ENCODE measurements at places on chromosomes 2 and 18. TPM values are rescaled to one million over a fixed set of nuclear protein-coding genes. Genes with fewer than 3 reads are reported as not detected.

The UGT1A3 gene
- total RNA-seq = not detected

The UXS1 gene
- 57.3 TPM for total RNA-seq

The NOSTRIN gene
- not detected for total RNA-seq

The MAPRE3 gene
- 6.6 TPM for total RNA-seq

The KLHL29 gene
- 4.6 TPM for total RNA-seq

The CCDC85A gene
- 0.74 TPM for total RNA-seq

The IL36G gene
- 0.80 TPM for total RNA-seq

The SLC40A1 gene
- 5.6 TPM for total RNA-seq

- DNase-seq = no peak
These were observed 2.3 kb downstream of the IL18R1 start for GRCh38 chr2:102357937-102358336.

DNA sequence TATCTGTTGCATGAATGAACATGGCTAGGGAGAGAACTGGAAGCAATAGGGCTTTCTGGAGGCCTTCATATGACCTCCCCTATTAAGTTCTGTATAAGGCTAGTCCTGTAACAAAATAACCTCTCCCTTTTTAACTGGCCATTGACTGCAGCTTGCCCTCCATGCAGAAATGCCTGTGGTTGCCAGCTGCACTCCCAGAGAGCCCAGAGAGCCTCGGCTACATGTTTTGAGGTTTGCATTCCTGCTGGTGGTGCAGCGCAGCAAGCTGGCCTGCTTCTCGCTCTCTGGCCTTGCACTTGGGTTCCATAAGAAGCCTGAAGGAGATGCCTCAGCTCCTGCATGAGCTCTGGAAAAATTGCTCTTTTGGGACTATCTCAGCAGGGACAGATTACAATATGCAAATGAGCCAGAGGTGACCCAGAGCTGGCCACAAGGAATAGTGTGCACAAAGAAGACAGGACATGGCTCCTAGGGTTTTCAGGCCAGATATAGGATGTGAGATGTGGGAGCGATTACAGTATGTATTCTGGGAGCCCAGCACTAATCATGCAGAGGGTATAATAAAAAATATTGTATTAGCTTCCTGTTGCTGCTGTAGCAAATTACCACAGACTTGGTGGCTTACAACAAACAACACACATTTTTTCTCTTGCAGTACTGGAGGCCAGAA, 186.7 kb downstream of the INSIG2 start:
- DNase-seq = no peak

DNA sequence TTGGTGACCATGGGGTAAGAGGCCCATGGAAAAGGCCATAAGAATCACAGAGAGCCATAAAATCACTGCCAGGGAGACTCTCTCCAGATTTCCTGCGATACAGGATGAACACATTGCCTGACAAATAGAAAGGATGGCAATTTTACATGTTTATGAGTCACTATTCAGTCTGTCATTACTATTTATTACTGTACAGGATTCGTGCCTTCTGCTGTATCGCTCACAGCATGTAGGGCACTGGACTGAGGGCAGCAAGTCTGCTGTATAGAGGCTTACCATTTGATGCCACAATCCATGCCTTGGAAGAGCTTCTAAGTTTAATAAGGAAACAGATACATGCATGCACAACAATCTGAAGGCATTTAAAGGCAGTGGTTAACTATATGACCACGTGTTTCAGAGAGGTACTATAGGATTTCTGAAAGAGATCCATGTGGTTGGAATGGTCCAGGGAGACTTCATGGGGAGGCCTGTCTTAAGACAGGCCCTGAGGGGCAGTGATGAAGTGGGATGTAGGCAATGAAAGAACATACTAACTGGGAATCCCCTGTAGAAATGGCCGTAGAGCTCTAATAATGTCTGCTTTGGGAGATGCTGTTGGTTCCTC, 702.4 kb upstream of the RAB6C start:
- DNase-seq = no peak

GRCh38 chr18:76441668-76442412, 53.2 kb downstream of the ZNF516 start:
- no peak for DNase-seq

DNA sequence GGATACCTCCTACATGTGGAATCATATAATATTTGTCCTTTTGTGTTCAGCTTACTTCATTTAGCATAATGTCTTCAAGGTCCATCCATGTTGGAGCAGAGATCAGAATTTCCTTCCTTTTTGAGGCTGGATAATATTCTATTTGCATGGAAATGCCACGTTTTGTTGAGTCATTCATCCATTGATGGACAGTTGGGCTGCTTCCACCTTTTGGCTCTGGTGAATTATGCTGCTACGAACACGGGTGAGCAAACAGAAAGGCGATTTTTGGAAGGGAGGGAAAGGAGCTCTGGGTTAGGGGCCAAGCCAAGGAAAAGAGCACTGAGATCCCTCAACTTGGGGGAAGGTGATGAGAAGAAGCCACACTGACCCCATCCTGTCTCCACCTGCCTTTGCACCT, 260.5 kb downstream of the TNS1 start:
- no peak for DNase-seq

- peak; percentile 55 for DNase-seq
These were observed 25.8 kb upstream of the CABYR start for GRCh38 chr18:24112874-24113615.

- peak; percentile 12 for DNase-seq
These were observed 3.3 kb downstream of the TWSG1 start for GRCh38 chr18:9337873-9338272.

- DNase-seq = no peak
These were observed 81.5 kb upstream of the SLC66A3 start for GRCh38 chr2:11073776-11074175.

DNA sequence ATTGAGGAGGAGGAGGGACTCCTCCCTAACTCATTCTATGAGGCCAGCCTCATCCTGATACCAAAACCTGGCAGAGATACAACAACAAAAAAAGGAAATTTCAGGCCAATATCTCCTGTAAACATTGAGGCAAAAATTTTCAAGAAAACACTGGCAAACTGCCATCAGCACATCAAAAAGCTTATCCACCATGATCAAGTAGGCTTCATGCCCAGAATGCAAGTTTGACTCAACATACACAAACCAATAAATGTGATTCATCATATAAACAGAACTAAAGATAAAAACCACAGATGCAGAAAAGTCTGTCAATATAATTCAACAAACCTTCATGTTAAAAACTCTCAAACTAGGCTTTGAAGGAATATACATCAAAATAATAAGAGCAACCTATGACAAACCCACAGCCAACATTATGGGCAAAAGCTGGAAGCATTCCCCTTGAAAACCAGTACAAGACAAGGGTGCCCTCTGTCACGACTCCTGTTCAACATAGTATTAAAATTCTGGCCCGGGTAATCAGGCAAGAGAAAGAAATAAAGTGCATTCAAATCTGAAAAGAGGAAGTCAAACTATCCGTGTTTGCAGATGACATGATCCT, 1014.3 kb downstream of the CBLN2 start:
- DNase-seq = peak; percentile 28

GRCh38 chr2:111950236-111950635, 51.8 kb downstream of the MERTK start:
- no peak for DNase-seq

DNA sequence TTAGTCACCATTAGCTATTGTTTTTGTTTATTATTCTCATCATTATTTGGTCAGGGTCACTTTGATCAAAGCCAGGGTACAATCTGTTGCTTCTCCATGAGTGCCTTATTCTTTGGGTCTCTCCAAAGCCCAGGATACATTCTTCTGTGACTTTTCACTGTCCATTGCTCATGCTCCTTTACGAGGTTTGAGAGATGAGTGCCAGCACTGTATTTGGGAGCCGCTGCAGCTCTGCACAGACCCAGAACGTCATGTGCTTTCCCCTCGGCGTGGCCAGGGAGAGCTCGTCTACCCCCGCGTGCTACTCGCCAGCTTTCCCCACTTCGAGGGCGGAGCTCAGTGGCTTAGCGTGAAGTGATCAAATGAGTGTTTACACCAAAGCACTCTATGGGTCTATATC, 123.7 kb downstream of the COL6A3 start:
- DNase-seq = peak; percentile 38

GRCh38 chr2:204152616-204153015, 216.1 kb downstream of the ICOS start:
- DNase-seq = peak; percentile 14

DNA sequence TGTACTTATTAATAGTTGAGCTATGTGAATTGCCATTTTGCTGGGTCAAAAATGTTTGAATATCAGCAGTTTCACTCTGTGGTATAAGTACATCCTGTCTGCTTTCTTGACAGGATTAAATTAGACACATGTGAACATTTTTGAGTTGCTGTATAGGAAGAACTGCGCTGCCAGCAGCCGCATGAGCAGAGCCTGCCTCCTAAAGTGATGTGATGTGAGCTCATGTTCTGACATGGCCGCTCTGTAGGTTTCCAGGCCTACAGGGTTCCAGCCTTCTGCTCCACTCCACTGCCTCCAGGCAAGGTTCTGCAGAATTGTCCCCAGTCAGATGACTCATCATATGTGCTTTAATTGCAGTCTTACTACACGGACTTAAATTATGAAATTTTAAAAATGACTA, 119.7 kb upstream of the NFATC1 start:
- DNase-seq = no peak

GRCh38 chr2:109479804-109480203, 134.0 kb downstream of the SEPTIN10 start:
- no peak for DNase-seq

DNA sequence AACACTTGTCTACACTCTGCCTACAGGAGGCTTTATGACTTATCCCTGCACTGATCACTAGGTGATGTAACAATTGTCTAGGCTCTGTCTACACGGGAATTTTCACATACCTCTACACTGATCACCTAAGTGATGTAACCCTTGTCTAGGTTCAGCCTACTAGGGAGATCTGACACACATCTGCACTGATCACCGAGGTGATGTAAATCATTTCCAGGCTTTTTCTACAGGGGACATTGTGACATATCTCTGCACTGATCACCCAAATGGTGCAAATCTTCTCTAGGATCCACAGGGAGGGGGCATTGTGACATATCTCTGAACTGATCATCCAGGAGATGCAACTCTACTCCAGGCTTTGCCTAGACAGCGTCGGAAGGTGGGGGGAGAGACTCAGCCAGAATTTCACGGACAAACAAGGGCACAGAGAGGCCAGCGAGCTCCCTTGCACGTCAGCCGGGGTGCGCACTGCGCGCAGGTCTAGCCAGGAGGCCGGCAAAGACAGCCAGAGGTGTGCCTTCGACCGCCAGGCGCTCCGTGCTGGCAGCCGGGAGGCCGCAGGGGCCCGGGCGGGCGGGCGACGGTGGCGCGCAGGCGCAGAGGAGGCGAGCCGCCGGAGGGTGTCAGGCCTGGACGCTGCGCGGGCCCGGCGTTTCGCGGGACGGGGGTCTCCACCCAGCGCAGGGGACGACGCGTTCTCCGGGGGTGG, 46.9 kb upstream of the USP14 start:
- peak; percentile 60 for DNase-seq

GRCh38 chr2:107719836-107720235, 106.9 kb upstream of the RGPD4 start:
- DNase-seq = peak; percentile 21

- no peak for DNase-seq
These were observed 7.5 kb downstream of the GDF7 start for GRCh38 chr2:20674309-20674965.

DNA sequence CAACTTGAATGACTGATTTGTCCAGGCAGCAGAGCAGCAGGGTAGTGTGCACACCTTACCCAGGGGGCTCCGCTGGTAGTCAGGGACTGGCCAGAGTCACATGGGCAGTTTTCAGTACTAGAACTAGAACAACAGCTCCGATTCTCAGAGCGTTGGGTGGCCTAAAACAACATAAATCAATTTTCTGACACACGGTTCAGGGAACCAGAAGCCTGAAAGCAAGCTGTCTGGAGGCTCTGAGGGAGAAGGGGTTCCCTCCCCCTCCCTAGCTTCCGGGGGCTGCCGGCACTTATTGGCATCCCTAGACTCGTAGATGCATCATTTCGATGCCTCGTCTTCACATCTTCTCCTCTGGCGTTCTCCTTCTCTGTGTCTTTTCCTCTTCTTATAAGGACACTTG, 13.4 kb upstream of the ITGB6 start:
- no peak for DNase-seq
